HEK293T (cell line): ENCODE measurements at places on chromosomes 2 and 18.

DNA sequence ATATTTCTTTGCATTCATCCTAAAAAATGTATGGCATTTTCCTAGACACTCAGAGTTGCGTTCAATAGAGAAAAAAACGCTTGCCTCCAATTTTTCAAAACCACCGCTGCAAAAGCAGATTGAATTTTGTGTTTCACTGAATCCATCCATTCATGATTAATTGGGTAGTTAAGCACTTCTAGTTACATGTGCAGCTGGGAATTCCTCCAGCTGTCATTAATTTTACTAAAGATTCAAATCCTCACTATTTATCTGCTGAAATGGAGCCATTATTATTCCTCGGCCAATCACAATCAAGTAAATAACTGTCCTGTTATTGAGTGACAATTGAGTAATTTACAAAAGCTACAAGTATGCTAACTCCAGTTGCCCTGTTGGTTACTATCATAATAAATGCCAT, 75.8 kb upstream of the ARL5A start:
- no peak for DNase-seq

GRCh38 chr18:79943608-79944125, 7.8 kb downstream of the SLC66A2 start:
- DNase-seq, result no peak

DNA sequence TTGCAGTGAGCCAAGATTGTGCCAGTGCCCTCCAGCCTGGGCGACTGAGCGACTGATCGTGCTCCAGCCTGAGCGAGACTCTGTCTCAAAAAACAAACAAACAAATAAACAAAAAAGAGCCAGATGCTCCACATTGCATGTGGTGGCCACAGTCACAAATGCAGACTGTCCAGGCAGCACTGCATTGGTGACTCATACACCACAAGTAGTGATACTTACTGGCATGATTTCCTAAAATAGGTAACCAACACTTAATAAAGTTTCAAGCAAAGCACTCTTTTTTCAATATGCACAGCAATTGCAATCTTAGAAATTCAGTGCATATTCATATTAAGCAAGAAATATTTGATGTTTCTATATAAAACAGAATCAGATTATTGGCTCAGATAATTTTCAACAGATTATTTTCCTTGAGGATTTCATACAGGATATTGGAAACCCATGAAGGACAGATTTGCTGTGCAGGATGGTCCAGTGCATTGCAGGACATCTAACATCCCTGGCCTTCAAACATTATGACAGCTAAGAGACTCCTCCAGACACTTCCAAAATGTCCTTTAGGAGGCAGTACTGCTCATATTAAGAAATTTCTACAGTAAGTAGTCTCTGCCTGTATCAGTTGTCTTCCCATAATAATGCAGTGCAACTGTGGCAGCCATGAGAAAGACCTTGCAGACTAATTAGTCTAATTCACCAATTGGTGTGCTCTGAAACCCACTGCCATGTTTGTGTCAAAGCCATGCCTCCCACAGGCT, 10.5 kb upstream of the SLC1A4 start:
- DNase-seq, result no peak

GRCh38 chr2:230879271-230879882, 14.6 kb downstream of the ITM2C start:
- DNase-seq, result no peak

DNA sequence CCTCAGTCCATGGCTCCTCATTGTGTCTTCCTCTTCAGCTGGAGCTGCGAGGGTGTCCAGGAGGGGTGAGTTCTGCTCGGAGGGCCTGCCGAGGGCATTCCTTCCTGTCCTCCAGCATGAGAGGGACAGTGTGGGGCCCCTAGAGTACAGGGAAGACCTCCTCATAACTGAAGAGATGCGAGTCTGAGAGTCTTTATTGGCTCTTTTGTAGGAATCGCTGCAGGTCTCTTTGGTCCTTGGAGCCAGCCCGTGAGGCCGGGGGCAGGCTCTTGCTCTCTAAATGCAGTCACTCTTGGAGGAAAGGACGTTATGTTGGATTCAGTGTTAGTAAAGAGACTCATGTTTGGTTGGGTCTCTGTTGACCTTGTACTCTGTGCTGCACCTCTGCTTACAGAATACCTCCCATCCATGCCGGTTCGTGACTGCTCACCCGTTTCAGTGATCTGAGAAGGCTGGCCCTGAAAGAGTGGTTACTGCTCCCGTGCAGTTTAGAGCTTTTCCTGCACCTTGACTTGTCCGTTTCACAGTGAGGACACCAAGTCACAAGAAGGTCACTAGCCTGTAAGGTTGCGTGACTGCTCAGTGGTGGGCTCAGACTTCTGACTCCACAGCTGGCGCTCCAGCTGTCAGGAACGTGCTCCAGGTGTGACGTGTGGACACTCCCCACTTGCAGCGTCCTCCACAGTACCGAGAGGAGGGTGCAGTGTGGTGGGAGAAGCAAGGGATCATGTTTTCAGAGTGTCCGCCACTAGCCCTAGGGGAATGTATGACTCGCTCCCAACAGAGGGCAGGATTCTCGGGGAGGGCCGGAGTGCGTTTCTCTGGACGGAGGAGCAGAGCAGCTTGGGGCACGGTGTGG, 7.8 kb downstream of the ATG4B start:
- peak; percentile 25 for DNase-seq

GRCh38 chr18:65623676-65624075, 127.1 kb upstream of the CDH7 start:
- no peak for DNase-seq

DNA sequence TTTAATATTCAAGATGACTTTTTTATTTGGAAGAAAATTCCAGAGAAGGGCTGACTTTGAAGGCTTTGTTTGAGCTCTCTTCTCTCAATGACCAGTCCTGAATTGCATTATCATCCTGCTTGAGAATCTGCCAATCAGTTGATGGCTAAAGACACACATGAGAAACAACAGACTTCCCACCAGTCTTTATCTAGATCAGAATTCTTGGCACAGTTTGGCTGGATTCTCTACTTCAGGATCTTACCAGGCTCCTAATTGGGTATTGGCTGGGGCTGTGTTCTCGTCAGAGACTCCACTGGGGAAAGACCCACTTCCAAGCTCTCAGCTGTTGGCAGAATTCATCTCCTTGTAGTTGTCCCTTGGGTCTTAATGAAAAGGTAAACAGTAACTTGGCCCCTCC, 86.0 kb downstream of the WDSUB1 start:
- no peak for DNase-seq

- no peak for DNase-seq
Observed at GRCh38 chr18:7885865-7886264, 318.7 kb downstream of the PTPRM start.

DNA sequence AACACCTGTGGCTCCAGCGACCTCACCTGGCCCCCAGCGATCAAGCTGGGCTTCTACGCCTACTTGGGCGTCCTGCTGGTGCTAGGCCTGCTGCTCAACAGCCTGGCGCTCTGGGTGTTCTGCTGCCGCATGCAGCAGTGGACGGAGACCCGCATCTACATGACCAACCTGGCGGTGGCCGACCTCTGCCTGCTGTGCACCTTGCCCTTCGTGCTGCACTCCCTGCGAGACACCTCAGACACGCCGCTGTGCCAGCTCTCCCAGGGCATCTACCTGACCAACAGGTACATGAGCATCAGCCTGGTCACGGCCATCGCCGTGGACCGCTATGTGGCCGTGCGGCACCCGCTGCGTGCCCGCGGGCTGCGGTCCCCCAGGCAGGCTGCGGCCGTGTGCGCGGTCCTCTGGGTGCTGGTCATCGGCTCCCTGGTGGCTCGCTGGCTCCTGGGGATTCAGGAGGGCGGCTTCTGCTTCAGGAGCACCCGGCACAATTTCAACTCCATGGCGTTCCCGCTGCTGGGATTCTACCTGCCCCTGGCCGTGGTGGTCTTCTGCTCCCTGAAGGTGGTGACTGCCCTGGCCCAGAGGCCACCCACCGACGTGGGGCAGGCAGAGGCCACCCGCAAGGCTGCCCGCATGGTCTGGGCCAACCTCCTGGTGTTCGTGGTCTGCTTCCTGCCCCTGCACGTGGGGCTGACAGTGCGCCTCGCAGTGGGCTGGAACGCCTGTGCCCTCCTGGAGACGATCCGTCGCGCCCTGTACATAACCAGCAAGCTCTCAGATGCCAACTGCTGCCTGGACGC, 4.9 kb downstream of the GPR35 start:
- no peak for DNase-seq

GRCh38 chr2:56227811-56228210, 44.0 kb downstream of the CCDC85A start:
- DNase-seq, result no peak

GRCh38 chr18:76875390-76876325, 53.3 kb downstream of the ZNF236 start:
- DNase-seq, result peak; percentile 34

DNA sequence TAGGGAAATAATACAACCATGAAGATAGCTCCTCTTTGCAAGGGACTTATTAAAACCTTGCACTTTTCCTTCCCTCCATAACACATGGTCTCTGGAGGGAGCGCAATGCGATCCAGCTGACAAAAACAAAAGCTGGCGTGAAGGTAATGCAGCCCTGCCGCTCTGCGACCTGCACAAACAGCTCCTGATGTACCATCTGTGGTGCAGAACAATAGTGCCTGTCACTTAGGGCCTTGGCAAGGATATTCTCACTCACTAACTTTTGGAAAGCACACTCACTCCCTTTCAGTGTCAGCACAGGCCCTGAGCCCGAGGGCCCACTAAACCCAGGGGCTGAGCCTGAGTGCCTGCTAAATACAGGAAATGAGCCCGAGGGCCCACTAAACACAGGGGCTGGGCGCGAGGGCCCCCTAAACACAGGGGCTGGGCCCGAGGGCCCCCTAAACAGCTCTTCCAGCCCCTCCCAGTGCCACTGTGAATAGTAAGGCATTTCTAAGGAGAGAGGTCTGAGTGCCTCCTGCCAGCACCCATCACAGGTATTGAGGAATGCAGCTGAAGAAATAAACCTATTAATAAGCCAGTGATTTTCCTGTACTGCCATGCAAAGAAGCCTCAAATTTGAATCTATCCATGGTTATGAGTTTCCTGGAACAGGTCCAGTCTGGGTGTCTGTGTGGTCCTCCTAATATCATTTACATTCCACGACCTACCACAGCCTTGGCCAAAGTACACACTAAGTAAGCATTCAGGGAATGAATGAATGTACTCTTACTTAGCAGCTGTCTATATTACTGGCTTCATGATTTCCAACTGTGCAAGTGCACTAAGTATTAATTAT, 9.3 kb downstream of the L3MBTL4 start:
- DNase-seq, result no peak
